ENCODE measurements at places on chromosomes 2 and 18.

DNA sequence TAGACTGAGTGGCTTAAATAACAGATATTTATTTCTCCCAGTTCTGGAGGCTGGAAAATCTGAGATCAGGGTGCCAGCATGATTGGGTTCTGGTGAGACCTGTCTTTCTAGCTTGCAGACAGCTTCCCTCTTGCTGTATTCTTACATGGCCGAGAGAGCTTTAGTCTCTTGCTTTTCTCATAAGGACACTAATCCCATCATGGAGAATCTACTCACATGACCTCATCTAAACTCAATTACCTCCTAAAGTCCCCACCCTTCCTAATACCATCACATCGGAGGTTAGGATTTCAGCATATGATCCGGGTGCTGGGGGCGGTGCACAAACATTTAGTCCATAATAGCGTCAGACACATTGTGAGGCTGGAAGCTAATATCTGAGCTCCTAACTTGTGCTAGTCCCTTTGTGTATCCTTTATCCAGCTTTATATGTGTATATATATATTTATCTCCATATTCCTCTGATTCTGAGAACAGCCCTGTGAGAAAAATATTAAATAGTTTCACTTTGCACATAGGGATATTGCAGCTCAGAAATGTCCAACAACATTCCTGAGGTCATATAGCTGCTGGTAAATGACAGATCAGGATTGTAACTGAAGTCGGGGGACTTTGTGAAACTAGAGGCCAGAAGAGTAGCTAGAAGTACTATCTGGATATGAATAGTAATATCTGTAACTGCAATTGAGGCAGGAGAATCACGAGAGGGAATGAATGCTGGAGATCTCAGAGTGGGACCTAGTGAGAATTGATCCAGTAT is 28.9 kb downstream of the MARCHF4 start:
- no peak for DNase-seq

GRCh38 chr2:95048825-95049682 is 23.5 kb downstream of the MAL start:
- DNase-seq = no peak

GRCh38 chr2:30031184-30031583 is 109.8 kb upstream of the ALK start:
- no peak for DNase-seq

DNA sequence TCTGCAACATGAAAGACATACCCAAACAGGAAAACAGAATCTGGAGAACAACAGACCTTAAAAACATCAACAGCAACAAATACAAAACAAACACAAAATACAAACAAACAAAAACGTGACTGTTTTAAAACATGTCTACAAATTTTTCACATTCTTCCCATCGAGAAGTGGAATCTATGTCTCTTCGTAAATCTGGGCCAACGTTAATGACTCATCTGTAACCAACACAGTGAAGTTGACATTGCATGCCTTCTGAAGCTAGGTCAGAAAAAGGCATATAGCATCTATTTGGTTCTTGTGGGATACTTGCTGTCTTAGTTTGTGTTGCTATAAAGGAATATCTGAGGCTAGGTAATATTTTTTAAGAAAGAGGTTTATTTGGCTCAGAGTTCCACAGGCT is 269.0 kb upstream of the FBXO11 start:
- DNase-seq = no peak

GRCh38 chr2:240638512-240639160 is 13.4 kb downstream of the GPR35 start:
- no peak for DNase-seq

DNA sequence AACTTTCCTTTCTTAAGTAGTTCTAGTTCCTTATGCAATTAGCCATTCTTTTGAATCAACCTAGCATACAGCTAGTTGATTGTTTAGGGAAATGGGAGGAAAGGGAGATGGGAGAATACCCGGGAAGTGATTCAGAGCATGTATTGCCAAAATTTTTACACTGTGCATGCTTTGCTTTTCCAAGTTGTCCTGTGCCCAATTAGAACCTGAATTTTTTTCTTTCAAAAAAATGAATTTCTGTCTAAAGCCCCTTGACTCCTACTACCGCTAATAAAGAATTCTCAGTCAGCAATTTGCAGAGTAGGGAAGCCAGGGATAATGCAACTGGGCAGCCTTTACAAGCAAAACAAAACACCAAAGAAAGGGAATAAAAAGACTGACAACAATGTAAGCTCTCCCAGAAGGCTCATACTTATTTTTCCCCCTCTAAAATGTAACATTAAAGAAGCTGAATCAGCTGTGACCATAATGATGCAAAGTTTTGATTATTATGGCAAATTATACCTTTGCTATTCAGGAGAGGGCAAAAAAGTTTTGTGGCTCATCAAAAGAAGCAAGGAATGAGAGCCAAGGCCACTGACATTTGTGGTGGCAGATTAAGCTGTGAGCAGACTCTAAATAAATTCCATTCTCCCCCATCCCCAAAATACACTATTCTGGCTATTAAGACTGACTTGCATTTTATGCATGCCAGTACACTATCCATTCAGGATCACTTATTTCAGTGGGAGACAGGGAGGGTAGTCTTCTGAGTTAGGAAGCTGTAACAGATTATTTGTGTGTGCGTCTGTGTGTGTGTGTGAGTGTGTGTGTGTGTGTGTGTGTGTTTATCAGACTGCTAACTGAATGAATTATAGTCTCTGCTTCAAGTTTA is 174.3 kb downstream of the ERBB4 start:
- no peak for DNase-seq

- DNase-seq = no peak
Observed at GRCh38 chr2:150495993-150496627, 8.6 kb upstream of the RND3 start.

GRCh38 chr2:71583876-71584275 is 130.5 kb downstream of the DYSF start:
- DNase-seq = no peak

DNA sequence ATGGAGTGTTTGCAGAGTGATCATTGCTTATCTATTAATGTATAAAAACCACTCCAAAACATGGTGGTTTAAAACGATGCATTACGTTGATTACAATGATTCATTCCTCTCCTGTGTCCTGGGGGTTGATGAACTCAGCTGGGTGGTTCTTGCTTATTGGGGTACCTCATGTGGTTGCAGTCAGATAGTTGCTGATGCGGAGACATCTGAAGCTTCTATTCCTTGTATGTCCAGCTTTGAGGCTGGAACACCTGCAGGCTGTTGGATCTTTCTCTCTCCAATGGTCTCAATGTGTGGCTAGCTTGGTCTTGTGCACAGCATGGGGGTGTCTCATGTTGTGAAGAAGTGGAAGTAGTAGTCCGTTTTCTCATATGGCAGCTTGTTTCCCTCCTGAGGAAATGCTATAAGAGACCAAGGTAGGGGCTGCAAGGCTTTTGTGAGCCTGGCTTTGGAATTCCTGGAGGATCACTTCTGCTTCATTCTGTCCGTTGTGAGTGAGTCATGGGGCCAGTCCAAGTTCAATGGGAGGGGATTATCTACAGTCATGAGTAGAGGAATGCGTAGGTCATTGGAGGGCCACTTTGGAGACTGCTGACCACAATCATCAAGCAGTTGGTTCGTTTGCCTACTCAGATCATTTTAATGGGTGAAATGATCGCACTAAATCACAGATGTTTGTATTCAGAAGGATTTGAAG is 601.0 kb downstream of the SLC4A3 start:
- no peak for DNase-seq

DNA sequence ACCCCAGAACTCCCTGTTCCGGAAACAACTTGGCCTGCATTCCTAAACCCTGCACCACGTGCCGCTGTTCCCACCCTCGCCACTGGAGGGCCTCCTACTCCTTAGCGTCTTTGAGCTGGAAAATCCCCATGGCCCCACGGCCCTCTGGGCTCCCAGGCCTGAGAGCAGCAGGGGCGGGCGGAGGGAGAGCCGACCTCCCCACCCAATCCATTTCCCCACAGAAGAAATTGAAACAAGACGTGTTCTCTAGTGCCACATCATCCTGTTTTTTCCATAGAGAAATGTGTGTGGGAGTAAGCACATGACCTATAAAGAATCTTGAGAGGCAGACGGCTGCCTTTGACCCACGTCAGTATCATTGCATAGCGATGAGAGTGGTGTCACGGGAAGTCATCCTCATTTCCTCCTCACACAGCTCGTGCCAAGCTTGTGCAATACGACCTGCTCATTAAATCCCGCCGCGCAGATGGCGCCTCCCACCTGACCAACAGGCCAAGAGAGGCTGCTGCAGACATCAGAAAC is 79.2 kb downstream of the LAMA1 start:
- DNase-seq = peak; percentile 10

DNA sequence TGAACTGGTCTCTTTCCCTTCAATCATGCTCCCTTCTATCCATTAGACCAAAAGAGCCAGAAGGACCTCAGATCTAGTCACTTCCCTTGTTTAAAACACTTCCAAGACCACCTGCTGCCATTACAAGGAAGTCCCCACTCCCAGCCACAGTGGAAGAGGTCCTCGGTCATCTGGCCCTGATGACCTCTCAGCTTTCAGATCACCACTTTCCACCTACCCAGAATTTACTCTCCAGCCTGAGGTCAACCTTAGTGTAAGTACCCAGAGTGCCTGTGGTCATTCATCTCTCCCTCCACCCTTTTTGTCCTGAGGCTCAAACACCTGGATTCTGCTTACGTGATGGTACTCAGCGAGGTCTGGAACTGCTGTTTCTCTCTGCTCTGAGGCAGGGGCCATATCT is 67.1 kb downstream of the MARCO start:
- no peak for DNase-seq

DNA sequence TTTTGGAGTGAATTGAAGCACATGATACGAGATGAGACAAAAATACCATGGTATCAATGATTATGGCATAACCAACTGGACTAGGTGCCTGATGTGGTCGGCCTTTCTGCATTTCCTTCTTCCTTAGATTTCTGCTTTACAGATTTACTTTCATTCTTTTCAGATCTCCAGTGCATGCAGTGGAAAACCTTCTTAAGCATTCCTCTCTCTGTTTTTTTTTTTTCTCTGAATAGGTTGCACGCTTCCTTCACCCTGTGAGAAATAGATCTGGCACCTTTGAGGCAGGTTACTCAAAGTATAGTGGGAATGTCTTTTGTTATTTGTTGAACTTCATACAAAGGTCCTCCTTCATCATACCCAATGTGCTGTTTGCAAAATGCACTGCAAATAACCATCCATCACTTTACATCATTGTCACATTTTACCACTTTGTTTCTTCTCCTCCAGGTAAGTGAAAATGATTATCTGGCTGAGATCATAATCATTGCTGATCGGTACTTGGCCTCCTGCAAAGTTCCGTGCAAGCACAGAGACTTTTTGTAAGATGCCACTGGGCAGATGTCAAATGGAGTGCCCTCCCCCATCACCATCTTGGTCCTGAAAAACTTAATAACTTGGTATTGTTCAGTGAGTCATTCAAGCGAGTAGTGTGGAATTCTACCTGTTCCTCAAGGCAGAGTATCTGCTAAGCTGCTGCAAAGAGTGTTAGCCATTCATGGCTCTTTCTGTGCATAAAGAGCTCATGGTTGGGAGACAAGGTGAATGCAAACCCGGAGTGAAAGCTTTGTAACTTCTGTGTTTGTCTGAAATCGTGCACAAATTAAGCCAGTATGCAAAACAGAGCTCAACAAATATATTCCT is 30.0 kb upstream of the KLHL14 start:
- DNase-seq = no peak

- no peak for DNase-seq
Observed at GRCh38 chr2:150735894-150736498, 248.5 kb upstream of the RND3 start.

DNA sequence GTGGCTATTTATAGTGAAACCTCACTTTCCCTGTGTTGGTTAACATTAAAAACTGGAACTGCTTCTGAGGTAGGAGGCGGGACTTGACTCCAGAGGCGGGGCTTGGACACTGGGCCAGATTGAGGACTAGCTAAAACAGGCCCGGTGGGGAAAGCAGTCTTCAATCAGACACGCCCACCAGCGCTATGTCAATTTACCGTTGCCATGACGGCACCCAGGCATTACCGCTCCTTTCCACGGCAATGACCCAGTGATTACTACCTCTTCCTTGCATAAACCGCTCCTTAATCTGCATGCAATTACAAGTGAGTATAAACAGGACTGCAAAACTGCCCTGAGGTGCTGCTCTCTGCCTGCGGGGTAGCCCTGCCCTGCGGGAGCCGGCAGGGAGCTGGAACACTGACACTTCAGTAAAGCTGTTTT is 35.3 kb downstream of the LRRFIP1 start:
- DNase-seq = peak; percentile 67

GRCh38 chr2:5021136-5021535 is 671.0 kb upstream of the SOX11 start:
- no peak for DNase-seq

- no peak for DNase-seq
Observed at GRCh38 chr18:10441472-10441871, 13.0 kb upstream of the APCDD1 start.
